ENCODE measurements at places on chromosomes 2 and 18.

DNA sequence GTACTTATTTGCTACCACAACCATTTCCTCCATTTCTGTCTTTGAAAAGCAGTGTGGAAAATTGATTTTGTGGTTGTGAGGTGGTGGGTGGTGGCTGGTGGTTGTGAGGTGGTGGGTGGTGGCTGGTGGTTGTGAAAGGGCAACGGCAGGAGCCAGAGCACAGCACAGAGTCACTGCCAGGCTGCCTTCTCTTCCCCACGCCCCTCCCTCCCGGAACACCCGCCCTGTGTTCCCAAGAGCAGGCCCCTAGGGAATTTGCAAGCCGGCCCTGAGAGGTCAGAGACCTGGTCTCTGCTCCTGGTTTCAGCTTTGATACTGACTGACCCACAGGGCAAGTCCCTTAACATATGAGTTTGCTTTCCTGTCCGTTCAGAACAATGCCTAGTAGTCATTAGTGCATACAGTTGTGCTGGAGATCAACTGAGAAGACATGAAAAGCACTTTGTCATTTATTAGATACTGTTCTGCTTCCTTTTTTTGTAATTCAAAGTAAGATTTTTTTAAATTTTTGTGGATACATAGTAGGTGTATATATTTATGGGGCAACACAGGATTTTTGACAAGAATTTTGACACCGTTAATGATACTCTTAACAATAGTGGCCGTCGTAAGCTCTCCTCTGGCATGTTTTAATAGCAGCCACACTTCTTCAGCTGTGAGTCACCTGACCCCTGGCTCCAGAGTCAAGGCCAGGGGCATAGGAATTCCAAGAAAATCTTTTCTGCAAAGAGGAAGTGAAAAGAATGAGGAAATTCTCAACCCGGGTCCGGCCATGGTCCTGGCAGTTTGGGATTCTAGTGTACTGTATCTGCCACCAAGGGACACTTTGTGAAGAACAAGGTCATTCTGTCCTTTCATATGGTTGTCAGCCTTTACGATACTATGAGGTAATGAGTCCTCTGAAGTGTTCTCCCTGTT is 53.2 kb downstream of the ITGA6 start:
- DNase-seq, result no peak

GRCh38 chr2:74188018-74188601 is 9.4 kb upstream of the MOB1A start:
- peak; percentile 78 for DNase-seq

- no peak for DNase-seq
These were observed 985 bp downstream of the ILKAP start for GRCh38 chr2:238202326-238203093.

DNA sequence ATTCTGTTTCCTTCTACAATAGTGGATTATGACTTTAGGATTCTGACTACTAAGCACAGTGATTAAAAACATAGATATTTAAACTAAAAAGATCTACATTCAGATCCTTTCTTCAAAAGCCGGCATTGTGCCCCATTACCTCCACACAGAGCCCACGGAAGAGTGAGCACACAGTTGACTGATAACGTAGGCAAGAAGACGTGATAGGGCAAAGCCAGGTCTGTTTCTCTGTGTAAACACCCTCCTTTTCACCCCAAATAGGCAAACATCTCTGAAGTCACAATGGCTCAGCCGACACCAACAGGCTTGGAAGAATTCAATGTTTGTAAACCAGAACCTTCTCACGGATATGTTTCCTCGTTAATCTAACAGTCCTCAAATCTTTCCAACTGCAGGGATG is 302.9 kb downstream of the CMPK2 start:
- no peak for DNase-seq

GRCh38 chr2:172328103-172328841 is 99.1 kb upstream of the ITGA6 start:
- DNase-seq, result no peak

Data from NCI-H510A treated with DMSO at 0.1 percent for 48 hours (cell line).